Activated CD8-positive, alpha-beta memory T cell treated with anti-CD3 and anti-CD28 coated beads for 1 hour (primary cell): ENCODE measurements at places on chromosomes 5 and 9.

DNA sequence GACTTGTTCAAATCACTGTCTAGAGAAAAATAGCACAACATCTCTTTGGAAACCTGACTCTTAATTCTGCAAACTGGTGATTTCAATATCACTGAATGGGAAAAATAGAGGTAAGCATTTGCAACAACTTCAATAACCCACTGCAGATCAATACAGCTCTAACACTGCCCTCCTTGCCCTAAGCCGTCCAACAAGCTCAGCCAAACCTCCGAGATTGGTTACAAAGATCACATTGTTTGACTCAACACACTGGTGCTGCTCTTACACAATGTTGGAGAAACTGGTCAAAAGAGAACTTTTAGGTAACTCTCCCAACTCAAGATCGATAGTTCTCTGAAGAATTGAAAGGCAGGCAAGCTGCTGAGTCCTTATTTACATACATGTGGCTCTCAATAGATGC, 150.4 kb downstream of the SPOCK1 start:
- DNase-seq, result no peak

DNA sequence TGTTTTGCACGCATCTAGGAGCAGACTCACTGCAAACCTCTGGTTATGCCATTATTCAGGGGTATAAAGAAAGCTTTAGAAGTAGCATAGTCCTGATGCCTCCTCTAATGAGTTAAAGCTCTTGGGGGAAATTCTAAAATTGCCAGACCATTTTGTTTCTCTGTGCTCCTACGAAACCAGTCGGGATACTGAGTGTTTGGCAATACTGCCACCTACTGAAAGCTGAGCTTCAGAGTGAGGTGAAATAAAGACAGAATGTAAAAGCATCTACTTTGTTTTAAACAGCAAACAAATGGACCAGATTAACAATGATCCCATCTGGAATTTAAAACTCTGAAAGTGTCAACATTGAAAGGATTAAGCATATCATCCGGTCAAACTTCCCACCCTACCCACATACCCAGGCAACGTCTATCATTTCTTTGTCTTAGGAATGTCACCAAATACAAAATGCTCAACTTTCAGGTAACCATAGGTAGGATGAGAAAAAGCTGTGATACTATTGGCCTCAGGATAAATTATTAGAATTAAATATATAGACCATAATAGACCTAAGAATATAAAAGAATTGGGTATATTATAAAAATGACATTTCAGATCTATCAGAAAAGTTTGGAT, 77.8 kb upstream of the SHISAL2B start:
- no peak for DNase-seq

- DNase-seq, result no peak
Measured at GRCh38 chr5:98794001-98794400, 20.5 kb downstream of the RGMB start.

DNA sequence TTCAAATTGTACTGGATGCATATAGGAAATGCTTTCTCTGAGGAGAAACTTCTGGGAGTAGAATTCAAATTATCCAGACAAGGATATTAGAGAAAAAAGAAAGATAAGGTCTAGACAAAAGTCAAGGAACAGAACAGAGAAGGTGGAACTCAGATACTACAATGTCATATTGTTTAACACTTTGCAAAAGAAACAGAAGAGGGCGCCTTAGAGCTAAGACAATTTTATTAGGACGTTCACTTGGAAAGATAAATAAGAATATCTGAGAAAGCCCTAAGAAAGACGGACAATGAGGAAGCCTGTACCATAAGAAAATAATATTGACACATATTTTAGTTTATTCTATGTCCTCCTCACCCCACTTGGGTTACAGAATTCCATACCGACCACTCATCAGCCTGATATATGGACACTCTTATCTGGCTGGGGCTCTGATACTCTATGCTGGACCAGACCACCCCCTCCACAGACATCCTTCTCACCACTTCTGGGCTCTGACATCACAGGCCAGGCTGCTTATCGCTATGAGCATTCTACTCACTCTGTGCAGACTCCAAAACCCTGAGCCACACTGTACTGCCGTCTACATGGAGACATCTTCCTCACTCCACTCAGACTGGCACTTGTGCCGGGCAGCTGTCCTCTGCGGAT, 9.1 kb upstream of the AK3 start:
- no peak for DNase-seq

DNA sequence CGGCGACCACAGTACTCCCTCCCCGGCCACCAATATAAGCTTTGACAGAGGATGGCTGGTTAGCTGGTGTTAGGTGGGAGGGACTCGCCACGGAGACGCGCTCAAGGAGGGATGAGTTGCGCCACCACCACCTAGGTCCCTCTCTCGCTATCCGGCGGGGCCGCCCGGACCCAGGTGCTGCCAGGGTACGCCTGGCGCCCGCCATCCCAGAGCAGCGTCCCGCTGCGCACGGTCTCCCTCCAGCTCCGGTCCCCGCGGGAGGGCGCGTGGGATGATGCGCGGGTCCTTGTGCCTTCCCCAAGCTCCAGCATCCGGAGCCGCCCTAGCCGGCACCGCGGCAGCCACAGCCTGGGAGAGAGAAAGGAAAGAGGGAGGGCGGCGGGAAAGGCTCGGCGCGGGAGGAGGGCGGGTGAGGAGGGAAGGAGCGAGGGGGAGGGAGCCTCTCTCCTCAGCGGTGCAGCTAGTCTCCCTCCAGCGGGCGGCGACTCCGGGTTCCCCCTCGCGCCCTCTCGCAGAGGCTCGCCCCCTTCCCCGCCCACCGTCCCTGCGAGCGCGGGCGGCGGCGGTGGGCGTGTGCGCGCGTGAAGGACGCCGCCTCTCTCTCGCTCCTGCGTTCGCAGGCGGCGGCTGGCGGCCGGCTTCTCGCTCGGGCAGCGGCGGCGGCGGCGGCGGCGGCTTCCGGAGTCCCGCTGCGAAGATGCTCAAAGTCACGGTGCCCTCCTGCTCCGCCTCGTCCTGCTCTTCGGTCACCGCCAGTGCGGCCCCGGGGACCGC, at the start of gene CAMK4:
TSS of gene CAMK4 (plus strand) at position 598 of the 774 bp plus-strand sequence. CDS start at position 698, 100 bp downstream.
- DNase-seq, result peak; percentile 63

GRCh38 chr5:33257807-33258429, 182.8 kb upstream of the TARS1 start:
- DNase-seq, result no peak

GRCh38 chr5:36657563-36657995, 51.2 kb downstream of the SLC1A3 start:
- no peak for DNase-seq

GRCh38 chr5:145403992-145404391, 431.1 kb downstream of the PRELID2 start:
- no peak for DNase-seq

DNA sequence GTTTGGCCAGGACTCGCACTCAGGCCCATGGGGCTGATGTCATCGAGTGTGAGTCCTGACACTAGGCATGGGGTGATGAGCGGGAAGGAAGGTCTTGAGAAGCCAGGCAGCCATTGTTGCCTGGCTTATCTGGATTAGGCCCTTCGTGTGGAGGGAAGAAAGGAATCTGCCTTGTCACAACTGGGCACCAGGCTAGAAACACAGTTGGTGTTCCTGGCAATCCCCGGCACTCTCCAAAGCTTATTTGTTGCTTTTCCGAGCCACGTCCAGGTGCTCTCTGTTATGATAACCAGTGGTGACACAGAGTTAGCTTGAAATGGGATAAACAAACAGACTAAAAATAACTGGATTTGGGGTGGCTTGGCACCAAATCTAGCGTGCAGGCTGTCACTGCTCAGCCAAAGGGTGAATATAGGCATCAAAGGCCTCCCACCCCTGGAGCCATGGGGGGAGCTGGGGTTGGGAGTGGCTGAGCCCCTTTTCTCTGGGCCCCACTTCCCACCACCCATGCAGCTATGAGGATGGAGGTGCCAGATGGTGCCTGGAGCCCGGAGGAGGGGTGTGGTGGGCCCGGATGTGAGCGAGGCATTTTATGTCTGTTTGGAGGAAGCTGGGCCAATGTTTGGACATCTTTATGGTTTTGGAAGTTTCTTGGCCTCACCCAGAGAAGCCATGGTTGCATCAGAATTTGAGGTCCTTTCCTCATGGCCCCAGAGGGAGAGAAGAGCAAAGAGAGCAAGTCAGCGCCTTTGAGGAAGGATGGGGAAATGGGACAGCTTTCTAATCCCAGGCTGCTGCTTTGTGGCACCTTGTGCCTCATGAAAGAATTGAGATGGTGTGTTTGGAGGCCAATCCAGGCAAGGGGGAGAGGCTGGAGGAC, 98.0 kb upstream of the PITX1 start:
- no peak for DNase-seq

DNA sequence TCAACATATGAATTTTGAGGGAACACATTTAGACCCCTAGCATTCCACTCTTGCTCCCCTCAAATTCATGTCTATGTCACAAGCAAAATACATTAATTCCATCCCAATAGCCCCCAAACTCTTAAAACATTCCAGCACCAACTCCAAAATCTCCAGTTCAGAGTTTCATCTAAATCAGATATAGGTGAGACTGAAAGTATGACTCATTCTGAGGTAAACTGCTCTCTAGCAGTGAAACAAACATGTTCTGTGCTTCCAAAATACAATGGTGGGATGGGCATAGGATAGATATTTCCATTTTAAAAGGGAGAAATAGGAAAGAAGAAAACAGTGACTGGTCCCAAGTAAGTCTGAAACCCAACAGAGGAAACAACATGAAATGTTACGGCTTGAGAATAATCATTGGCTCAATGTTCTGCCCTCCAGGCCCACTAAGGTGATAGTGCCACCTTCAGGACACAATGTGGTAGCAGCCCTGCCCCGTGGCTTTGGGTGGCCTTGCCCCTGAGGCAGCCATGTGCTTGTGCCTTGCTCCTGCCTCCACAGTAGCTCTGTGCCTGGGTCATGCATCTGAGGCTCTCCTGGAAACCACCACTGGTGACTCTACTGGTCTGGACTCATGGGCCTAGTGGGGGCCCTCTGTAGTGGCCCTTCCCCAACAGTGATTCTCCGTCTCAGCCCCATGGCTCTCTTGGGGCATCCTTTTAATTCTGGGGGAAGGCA, 36.4 kb upstream of the IPPK start:
- DNase-seq, result no peak

DNA sequence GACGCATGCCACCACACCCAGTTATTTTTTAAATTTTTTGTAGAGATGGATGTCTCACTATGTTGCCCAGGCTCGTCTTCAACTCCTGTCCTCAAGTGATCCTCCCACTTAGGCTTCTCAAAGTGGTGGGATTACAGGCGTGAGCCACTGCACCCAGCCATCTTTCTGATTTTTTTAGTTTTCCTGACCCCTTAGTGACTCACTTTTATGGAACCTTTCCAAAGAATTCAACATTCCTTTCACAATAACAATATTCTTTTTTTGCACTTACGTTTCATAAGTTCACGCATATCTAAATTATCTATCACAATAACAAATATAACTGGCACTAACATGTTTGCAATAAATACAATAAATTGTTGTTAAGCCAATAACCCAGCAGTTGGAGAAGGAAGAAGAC, 8.5 kb downstream of the ELOVL7 start:
- no peak for DNase-seq

DNA sequence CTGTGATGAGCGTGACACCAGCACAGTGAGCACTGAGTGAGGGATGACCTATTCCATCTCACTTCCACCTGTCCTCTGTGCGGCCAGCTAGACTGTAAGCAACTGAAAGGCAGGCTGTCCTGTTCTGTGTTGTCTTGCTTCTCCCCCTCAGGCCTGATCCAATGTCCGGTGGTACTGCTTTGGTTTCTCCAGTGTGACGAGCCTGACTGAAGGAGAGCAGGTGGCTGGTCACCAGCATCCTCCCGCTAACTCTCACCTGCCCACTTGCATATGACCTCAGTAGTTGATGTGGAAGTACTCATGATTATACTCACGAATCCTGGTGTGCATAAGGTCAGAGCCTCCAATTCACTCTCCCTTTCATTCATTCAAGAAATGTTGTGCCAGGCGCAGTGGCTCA, 2.4 kb upstream of the SLC27A4 start:
- DNase-seq, result no peak

DNA sequence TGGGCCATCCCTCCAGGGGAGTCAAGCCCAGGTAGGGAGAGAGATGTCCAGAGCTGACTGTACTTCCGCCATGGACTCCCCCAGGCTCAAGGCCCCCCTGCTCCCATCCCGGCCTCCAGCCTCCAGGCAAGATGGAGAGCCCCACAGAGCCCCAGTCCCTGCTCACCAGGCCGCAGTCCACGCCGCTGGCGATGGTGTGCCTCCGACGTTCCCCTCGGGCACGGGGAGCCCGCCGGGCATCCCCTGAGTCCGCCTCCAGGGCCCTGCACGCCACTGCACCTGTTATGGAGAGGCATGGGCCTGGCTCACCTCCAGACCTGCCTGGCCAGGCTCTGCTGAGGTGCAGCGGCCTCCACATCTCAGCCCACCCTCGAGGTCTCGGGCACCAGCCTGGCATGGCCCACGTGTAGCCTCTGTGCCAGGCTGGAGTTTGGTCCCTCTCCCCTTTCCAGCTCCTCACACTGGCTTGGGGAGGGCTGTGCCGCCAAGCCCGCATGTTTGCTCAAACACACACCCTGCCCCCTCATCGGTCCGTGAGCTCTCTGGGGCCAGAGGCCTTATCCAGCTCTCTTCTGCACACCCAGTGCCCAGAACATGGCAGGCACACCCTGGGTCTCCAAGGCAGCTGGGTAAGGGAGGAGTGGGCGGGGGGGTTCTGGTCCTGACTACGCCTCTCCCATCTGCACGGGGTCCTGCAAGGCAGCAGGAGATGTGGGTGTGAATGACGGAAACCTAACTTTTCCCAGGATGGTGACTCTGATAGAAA, 4.1 kb downstream of the SAPCD2 start:
- DNase-seq, result no peak

DNA sequence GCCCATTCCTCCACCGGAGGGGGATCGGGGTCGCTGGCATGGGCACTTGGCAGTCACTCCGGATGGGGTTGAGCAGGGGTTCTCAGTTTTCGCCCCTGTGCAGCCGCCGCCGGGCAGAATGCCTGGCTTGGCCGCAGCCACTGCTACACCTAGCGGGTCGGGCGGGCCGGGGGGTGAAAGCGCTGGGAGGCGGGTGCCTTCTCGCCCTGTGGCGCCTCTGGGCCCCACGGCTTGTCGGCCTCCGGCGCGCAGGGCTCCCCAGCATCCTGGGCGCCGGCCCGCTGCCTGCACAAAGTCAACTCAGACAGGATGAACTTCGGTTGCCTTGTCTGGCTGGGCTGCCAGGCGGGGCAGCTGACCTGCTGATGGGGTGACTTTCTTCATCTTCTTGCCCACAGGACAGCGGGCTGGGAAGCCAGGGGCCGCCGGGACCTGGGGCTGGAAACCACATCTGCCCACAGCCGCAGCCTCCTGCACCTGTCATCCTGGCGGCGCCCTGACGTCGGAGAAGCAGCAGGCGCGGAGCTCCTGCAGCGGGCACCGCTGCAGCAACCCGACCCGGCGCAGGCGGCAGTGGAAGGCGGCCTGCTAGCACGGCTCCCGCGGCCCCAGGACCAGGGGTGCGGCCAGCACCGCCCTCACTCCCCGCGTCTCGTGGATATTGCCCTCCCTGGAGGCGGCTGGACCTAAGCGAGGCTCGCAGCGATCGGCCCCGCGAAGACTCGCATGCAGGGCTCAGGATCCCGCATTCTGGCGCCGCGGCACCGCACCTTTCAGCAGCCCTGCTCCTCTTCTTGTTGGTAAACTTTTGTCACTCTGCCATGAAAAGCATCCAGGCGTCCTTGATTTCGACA, 1.3 kb upstream of the ANKRD18A start:
- peak; percentile 17 for DNase-seq

GRCh38 chr9:121268598-121268850, 562 bp downstream of the GSN start:
- DNase-seq, result no peak

GRCh38 chr5:168992687-168993086, 308.3 kb downstream of the SLIT3 start:
- DNase-seq, result no peak
